Mesenchymal stem cell (in vitro differentiated cells and primary cell): ENCODE measurements at places on chromosomes 13 and 19.

GRCh38 chr13:102903659-102904407, 58.0 kb downstream of the ERCC5 start:
- peak; percentile 28 for DNase-seq

DNA sequence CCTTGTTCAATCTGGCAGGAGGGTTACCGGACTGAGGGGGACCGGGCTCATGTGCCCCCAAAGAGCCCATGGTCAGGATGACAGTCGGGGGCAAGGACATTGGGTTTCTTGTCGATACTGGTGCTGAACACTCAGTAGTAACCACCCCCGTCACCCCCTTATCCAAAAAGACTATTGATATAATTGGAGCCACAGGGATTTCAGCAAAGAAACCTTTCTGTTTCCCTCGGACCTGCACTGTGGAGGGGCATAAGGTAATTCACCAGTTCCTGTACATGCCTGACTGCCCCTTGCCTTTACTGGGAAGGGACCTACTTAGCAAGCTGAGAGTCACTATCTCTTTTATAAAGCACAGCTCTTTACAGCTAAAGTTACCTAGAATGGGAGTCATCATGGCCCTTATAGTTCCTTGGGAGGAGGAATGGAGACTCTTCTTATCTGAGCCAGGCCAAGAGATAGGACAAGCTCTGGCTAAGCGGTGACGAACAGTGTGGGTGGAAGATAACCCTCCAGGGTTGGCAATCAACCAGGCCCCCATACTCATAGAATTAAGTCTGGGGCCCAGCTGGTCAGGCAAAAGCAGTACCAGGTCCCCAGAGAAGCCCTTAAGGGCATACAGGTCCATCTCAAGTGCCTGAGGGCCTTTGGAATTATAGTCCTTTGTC, 603.7 kb downstream of the UQCRFS1 start:
- DNase-seq: no peak

DNA sequence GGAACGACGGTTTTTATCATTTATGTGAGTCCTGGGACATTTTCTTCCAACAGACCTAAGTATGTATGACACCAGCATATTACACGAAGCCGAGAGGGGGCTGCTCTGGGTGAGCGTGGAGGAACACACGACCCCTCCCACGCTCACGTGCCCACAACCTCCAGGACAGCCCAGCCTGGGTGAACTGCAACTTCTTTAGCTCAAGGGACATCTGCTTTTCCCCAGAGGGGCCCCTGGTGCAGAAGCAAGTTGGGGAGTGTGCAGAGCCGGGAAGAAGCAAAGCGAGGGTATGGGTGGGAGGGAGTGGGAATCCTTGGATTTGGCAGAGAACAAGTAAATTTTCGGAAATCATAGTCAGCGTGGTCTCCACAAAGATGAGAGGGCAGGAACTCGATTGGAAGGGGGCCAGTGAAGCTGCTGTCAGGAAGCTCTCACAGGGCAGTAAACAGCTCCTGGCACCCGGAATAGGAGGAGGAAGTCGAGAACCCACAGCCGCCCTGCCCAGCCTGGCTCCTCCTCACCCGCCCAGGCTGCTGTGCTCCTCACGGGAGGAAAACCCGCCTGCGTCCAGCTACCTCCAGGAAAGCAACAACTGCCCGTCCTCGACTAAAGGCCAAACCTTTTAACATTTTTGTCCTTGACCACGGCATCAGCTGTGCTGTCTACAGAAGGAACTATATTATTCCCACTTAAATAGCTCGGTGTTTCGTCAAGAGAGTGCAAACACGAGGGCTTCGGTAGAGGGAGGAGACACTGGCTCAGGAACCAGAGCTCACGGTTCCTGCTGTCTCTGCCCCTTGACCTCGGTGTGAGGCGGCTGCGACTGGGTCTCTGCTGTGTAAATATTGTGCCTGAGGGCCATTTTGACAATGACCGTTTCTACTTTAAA, 17.2 kb upstream of the CFAP97D2 start:
- no peak for DNase-seq

DNA sequence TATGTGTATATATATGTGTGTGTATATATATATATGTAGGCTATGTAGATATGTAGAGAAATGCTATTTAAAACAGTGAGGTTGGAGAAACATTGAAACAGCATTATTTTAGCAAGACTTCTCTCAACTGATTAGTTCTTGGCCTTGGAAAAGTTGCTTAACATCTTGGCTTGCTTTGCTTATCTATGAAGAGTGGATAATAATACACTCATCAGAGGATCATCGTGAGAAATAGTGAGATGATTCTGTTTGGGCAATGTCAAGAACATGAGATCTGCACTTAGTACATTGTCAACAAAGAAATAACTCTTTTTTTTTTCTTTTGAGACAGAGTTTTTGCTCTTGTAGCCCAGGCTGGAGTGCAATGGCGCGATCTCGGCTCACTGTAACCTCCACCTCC, 128.3 kb downstream of the KLF5 start:
- no peak for DNase-seq

DNA sequence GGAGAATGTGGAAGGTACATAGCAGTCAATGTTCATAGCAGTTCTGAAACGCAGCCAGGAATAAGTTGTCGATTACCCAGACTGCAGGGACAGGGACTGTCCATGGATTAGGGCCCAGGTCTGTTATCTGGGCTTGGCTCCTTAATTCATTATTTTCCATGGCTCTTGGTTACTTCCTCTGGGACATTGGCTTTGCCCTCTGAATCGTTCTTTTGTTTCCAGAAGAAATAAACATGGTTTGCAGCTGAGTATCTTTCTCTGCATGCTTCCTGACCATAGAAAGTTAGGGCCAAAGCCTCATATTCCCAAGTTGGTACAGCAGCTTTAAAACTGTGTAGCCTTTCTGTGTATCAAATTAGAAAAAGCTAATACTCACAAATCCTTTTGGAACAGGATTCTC, 121.7 kb upstream of the MAB21L1 start:
- no peak for DNase-seq

- DNase-seq: peak; percentile 38
Observed at GRCh38 chr13:97849305-97849704, 104.2 kb upstream of the IPO5 start.

DNA sequence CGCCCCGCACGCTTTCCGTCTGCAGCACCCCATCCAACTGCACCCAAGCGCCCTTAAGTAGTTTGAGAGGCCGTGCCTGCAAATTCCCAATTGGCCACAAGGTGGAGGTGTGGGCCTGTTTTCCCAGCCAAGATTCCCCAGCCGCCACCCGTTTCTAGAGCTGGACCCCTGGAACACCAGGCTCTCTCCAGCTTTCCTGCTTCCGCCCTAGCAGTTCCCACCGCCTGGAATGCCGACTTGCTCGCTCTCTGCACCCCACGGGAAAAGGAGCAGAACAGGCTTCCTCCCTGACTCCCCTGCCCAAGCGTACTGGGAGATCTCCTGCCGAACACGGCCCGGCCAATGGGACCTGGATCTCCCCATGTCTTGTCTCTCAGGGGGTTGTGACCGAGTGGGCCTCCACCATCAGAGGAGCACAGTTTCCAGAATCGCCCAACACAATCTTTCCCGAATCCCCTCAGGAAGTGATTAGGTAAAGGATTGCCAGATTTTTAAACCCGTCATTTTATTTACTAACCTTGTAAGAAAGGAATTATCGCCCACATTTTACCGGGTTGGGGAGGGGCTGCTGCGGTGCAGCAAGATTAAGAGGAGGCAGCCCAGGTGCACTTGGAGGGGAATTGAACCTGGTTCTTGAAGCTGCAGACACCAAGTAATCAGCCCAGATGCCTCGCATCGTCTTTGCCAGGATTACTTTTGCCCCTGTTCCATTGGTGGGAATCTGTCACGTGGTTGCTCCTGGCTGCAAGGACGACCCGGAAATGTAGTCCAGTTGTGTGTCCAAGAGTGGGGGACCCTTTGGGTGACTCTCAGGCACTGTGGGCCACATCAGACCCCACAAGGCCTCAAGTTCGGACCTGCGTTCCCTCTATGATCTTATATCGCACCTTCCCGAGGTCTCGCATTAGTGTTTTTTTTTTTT, 3.5 kb upstream of the NAPSA start:
- DNase-seq: peak; percentile 83

DNA sequence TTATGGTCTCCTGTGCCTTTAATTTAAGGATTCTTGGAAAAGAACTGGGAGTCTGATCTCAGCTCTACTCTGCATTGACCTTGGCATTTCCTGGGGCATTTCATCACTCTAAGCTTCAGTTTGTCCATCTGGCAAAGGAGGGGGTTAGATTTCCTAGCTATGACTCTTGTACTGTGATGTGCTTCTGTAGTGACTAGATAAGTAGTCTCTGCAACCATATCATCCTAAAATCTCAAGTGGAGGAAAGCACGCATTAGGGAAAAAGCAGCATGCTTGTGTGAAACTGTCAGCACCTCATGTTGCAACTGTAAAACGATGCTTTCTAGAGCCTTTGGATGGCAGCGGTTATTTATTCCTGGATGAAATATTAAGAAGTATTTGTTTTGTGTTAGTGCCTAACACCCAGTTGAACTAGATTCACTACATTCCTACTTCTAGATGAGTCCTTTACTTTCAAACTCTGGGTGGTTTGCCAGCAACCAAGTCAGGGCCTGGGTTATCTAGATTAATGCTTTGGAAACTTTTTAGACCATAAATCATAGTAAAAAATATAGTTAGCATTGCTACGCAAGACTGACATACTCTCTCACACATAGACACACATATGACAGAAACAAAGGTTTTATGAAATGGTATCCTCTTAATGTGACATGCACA, 6.8 kb downstream of the WDFY2 start:
- peak; percentile 99 for DNase-seq

DNA sequence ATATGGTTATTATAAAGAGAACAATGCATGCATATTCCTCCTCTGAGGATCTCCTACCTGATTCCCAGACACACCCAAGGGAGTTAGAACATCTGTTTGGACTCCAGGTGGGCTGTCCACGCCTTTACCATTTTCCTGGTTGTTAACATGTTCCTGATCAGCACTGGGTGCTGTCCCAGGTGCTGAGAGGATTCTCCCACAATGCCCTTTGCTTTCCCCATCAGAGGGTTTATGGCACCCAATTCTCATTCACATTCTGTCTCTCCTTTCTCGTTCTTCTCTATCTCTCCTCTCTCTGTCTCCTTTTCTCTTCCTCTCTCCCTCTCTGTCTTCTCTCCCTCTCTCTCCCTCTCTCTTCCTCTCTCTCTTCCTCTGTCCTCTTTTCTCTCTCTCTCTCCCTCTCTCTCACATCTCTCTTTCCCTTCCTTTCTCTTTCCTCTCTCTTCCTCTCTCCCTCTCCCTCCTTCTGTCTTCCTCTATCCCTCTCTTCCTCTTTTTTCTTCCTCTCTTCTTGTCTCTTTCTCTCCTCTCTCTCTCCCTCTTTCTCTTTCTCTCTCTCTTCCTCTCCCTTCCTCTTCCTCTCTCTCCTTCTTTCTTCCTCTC, 3.3 kb upstream of the RDH13 start:
- no peak for DNase-seq

- no peak for DNase-seq
Observed at GRCh38 chr13:21385710-21386109, 73.4 kb downstream of the ZDHHC20 start.

- peak; percentile 86 for DNase-seq
Observed at GRCh38 chr19:37931881-37932655, 25.1 kb downstream of the SIPA1L3 start.

GRCh38 chr19:4524808-4525562, 6.7 kb upstream of the PLIN4 start:
- peak; percentile 45 for DNase-seq

GRCh38 chr13:84032116-84032515, 149.8 kb upstream of the SLITRK1 start:
- no peak for DNase-seq

- DNase-seq: peak; percentile 58
Observed at GRCh38 chr19:782185-782877, 14.9 kb upstream of the PTBP1 start.

- DNase-seq: no peak
Observed at GRCh38 chr19:45321848-45322247, 827 bp downstream of the CKM start.

DNA sequence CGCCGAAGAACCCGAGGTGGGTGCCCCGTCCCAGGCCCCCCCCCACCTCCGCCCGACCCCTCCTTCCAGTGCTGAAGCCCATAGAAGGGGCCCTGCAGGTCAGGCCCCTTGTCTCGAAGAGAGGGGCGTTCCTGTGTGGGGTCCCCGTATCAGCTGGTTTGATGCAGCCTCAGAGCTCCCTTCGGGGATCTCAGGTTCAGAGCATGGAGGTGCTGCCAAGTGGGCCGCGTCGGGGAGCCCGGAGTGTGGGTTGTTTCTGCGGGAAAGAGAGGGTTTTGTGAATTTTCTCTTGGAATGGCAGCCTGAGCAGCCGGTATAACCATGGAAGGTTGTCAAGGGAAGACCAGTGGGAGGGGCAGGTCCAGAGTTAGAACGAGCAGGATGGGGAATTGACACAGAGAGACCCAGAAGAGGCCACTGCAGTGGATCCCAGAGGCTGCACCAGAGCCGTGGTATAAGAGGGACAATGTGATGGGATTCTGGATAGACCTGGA, 384 bp downstream of the TRAPPC2B start:
- DNase-seq: peak; percentile 53

DNA sequence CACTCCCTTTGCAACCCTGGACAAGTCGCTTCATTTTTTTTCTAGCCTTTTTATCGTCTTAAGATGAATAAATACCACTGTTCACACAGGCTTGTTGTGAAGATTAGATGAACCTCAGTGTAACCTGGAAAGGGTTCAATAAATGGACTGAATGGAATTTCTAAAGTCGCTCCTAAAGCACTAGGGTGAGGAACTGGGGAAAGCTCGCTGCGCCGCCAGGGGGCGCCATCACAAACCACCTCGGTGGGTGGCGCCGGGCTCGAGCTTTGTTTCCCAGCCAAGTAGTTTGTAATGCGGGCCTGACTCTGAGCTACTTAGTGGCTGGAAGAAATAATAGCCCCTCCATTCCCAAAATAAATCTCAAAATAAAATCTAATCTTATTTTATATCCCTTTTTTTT, 2.2 kb upstream of the CEACAM6 start:
- DNase-seq: no peak

- DNase-seq: no peak
Observed at GRCh38 chr13:50396001-50396400, 380.8 kb downstream of the KCNRG start.

DNA sequence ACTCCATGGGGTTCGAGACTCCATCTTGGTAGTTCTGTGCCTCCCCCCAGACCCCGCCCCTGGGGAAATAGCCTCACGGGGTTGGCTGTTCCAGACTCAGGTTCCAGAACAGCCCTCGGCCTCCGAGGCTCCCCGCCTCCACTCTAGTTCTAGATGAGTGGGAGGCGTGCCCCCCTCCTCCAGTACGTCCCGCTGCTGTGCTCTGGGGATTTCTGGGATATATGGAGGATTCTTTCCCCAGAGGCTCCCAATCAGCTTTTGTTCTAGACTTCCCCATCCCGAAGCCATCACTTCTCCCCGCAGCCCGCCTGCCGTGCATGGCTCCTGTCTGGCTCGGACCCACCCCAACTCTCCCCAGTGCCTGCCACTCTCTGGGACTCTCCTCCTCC, 1.9 kb upstream of the CACNG7 start:
- DNase-seq: no peak
